Fibroblast of the conjunctiva (primary cell): ENCODE measurements at places on chromosomes 6 and 20.

- no peak for DNase-seq
These were observed 6.5 kb downstream of the MUCL3 start for GRCh38 chr6:30947231-30947630.

DNA sequence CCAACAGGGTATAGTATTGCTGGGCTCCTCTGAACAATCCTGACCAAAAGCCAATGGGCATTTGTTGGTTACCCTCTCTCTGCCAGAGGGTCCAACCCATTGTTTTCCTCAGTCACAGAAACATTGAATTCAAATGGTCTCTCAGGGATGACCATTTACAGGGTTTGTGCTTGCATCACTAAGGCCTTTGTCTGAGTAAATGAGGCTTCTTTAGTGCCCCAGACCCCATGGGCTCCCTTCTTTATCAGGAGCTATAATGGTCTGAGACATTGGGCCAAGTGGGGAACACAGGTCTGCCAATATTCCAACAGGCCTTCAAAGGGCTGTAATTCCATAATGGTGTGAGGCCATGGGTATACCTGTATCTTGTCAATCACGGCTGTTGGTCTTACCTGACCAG, 27.1 kb downstream of the GSTA2 start:
- DNase-seq: no peak

DNA sequence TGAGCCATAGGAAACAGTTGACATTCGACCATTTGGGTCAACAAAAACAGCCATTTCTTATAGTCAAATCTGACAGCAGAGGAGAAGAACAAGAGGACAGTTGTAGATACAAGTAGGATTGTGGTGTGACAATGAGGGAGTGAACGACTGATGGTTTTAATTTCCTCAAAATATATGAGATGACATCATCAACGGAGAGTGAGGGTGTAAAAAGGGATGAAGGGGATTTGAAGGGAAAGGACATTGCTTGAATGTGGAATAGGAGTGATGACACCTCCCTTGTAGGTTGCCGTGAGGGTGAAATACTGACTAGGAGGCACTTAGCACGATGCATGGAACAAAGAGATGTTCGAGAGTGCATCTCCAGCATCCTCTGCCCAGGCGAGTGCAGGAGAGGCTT, 499.8 kb upstream of the CHD6 start:
- DNase-seq: no peak

DNA sequence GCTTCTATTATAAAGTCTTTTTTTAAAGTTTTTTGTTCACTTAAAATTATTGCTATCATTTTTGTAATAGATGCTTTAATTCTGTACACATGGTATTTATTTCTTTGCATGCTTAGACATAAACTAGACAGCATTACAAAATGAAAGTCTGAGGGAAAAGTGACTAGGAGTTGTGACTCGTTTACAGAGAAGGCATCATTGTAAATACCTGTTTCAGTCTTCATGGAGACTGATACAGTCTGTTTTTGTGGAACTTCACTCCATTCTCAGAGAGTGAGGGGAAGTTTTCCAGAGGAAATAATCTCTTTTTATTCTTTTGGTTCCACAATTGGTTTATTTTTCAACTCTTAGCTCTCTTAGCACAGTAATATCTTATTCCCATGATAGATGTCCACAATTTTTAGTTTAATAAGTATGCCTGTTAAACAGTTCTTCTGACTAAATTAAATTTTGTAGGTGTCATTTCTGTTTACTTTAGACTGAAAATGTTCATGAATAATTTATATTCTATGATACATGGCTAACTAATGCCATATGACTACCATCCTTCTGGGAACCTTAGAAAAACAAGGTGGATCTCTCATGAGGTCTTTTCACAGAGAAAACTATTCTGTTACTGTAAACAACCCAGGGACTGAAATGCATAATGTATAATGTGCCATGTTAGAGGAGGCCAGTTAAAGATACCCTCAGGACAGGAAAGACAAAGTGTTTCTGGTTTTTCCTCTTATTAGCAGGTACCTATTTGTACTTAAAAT, 69.2 kb downstream of the MYO6 start:
- peak; percentile 12 for DNase-seq

DNA sequence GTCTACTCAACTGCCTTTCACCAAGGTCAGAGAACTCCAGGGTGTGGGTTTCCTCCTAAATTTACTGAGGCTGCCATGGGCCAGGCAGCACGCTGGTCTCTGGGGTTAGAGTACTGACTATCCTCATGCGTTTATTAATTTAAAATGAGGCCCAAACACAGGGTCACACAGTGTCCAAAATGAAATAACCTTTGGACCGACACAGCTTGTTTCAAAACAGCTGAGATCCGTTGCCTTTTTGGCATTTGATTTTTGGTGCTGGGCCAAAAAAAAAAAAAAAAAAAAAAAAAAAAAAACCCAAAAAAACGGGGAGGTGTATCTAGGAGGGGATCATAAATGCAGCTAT, 14.6 kb upstream of the TOX2 start:
- DNase-seq: no peak

GRCh38 chr6:117907601-117908245, 659 bp downstream of the SLC35F1 start:
- no peak for DNase-seq

- DNase-seq: peak; percentile 43
These were observed 8.8 kb downstream of the CLDN20 start for GRCh38 chr6:155272353-155273232.

DNA sequence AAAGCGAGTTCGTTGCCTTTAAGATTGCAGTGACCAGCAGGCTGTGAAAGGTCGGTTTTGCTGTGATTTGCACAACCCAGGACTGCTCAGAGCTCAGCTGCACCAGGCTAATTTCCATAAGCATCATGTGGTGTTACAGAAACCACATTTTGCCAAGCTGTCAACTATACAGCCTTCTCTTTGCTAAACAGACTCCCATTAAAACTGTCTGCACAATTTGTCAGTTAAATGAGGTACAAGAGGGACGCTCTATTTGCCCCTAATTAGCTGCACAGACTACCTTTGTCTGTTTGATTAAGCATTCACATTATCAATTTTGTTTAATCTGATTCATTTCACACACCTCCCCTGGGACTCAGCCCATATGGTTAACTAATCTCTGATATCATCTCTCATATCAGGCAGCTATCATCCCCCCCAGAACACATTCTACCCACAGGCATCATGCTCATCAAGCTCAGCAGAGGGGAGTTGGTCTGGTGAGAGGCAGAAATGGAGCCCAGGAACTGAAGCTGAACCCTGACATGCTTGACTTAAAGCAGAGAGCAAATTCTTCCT, 62.1 kb downstream of the OLIG3 start:
- no peak for DNase-seq

DNA sequence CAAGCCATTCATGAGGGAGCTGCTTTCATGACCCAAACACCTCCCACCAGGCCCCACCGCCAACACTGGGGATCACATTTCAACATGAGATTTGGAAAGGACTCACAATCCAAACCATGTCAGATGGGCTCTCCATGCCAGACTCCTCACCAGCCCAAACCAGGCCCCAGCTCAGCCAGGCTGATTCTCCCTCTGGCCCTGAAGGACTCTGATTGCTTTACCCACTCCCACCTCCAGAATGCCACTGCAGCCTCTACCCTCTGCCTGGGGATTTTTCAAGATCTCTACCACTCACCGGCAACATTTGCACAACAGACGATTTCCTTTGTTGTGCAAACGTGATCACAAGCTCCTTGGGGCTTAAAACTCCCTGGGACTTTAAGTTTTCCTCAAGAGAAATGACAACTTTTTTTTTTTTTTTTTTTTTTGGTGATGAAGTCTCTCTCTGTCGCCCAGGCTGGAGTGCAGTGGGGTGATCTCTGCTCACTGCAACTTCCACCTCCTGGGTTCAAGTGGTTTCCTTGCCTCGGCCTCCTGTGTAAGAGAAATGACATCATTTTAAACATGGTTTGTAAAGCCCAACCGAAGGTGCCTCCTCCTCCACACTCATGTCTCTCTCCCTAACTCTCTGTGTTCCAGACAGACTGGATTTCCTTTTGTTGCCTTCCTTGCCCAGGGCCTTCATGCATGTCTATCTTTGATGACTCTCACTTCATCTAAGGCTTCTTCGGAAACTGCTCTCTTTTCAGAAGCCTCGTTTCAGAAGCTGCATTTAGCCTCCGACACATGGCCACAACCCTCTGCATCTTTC, 147.0 kb downstream of the CDH26 start:
- no peak for DNase-seq

- no peak for DNase-seq
These were observed 42.2 kb upstream of the DSE start for GRCh38 chr6:116328528-116328903.

GRCh38 chr20:51480507-51481270, 61.8 kb downstream of the NFATC2 start:
- DNase-seq: no peak

DNA sequence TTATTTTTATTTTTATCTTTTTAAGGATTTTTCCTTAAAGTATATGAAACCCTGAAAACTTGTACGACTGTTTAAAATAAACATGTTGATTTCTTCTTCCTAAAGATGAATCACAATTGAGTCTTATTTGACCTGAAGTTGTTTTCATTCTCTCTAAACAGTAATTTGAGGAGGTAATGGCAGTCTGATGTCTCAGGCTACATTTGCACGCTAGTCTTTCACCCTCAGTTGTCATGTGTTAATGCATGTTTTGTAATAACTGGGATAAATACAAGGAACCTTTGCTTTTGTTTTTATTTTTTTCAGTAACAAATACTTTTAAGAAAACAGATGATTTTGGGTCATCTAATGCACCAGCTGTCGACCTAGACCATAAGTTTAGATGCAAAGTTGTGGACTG, 55.2 kb downstream of the SCAND1 start:
- no peak for DNase-seq

- peak; percentile 97 for DNase-seq
These were observed 208.6 kb upstream of the MCHR2 start for GRCh38 chr6:100202417-100203194.

DNA sequence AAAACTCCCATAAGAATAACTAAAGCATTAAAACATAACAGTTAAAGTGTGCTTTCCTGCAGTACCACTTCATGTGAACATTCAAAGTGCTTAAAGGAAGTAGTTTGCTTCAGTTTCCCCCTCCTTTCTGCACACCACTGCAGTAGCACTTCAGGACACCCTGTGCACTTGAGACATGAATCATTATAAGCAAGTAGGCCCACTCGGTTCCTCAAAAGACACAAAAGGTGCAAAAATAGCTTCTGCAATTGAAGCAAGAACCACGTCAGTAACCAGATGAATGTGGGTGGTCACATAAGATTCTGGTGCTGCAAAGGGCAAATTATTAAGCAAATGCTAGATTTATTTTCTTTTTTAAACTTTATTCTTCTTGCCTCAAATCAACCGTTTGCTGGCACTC, 160.6 kb downstream of the HIVEP2 start:
- DNase-seq: no peak

- no peak for DNase-seq
These were observed at the start of gene PXDC1 for GRCh38 chr6:3751077-3751729. TSS of gene PXDC1 (minus strand) at chr6:3751713. CDS start at chr6:3751531, 182 bp downstream.
